ENCODE measurements at places on chromosomes 7 and 10. TPM values are rescaled to one million over a fixed set of nuclear protein-coding genes. Genes with fewer than 3 reads are reported as not detected.

DNA sequence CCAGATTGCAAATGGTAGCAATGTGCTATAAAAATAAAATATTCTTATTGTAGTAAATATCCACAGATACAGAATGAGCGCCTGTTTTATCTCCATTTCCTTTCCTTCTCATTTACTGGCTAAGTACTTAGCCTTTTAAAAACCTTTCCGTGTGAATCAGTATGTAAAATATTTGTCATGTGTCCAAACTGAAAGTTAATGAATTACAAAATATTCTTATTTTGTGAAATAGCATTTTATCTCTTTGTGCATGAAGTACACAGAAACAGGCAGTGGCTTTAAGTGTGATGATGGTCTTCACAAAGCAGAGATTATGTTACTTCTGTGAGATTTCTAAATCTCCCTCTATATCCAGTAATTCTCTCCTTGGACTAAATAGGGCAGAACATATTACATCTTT is 56.7 kb upstream of the KIAA1217 start:
- no peak for DNase-seq

DNA sequence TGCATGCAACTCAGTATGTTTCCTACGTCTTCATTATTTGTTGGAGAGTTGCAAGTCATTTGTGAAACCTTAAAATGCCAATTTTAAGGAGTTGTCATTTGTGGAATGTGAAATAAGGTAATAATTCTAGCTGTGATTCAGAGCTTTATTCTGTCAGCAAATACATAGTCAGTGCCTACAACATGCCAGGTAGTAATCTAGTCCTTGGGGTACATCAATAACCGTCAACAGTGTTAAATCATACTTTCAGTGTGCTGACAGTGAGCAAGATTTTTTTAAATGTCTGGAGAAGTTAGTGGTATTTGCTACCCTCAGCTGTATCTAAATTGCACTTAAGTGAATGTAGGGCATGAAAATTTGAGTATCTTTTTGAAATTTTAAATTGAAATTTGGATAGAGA is 36.7 kb downstream of the MPLKIP start:
- DNase-seq = no peak

GRCh38 chr7:106609416-106609815 is 51.5 kb downstream of the CCDC71L start:
- DNase-seq = no peak

FGL2 gene
- 2.5 TPM for polyA plus RNA-seq

- DNase-seq = no peak
Measured at GRCh38 chr10:89627830-89628229, 17.2 kb downstream of the PANK1 start.

- DNase-seq = no peak
Measured at GRCh38 chr7:79668292-79668691, 214.8 kb upstream of the MAGI2 start.
